KG1 (cell line): ENCODE measurements at places on chromosomes 5 and 9.

- no peak for DNase-seq
These were observed 214.7 kb downstream of the MAST4 start for GRCh38 chr5:66810848-66811261.

DNA sequence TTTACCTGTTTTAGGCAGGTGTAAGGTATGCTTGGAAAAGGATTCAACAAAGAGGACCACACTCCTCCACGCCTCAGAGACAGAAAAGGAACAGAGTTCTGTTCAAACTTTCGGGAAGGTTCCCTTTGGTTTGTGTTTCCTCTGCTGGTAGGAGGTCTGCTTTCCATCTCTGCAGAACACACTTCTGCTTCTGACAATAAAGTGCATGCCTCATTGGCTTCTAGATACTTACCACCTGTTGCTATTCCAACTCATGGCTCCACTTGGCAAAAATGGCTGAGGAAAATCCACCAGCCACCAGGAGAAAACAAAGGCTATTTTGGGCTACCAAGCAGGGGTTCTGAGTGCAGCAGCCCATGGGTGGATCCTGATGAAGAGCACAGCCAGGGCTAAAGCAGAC is 112.7 kb downstream of the NRG2 start:
- no peak for DNase-seq

DNA sequence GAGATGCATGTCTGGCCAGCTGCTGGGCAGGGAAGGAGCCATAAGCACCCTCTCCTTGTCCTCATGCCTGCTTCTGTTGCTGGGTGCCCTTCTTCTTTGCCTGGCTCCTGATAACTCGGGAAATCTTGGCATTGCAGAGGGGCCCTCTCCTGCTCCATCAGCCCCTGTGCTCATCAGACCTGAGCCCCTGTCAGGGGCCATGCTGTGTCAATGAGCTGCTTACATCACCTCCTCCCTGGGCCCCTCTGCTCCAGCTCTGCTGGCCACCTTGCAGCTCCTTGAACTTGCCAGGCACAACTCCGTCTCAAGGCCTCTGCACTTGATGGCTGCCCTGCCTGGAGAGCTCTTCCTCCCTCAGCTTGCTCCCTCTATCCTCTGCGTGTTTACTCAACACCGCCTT is 194.3 kb downstream of the TTLL11 start:
- no peak for DNase-seq

- no peak for DNase-seq
These were observed 28.4 kb upstream of the ITGA1 start for GRCh38 chr5:52759331-52759730.

GRCh38 chr9:27404661-27405060 is 107.7 kb upstream of the EQTN start:
- no peak for DNase-seq

GRCh38 chr5:405421-405820 is 37.6 kb upstream of the EXOC3 start:
- DNase-seq, result no peak

GRCh38 chr9:372128-372527 is 157.5 kb downstream of the DOCK8 start:
- DNase-seq, result no peak

DNA sequence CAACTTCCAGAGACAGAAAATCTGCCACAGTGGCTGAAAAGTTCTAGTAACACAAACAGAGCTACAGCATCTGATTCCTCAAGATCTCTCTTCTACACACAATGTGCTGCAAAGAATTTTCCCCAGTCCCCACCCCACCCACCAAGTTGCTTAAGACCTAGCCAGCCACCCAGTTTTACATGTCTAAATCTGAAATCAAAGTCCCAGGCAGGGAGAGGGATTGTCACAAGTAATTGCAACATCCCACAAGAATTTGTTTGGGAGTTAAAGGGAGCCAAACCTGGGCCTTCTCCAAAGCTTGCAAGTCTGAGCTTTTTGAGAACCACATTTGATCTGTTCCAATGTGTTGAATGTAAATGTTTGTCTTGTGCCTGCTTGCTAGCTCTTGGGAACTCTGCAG is 15.5 kb downstream of the IGIP start:
- no peak for DNase-seq

- no peak for DNase-seq
These were observed 85.1 kb downstream of the FGF1 start for GRCh38 chr5:142600611-142601358.

DNA sequence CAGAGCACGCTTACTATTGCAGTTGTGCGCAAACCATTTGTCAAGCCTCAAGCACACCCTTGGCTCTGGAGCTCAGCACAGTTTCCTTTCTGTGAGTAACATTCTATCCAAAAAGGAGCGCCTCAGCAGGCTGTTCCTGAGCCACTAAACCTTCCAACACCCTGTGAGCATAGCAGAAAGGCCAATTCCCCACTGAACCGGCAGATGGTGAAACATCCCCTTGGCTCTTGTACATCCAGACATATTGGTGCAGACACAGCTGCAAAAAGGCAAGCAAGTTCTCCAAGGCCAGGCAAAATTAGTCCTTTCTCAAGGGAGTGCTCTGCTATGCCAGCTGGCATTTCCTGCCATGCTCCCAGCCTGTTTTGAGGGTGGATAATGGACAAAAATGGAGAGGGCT is 44.1 kb upstream of the CEMIP2 start:
- no peak for DNase-seq

- DNase-seq, result no peak
These were observed 577 bp downstream of the AP3S1 start for GRCh38 chr5:115842089-115842935.

DNA sequence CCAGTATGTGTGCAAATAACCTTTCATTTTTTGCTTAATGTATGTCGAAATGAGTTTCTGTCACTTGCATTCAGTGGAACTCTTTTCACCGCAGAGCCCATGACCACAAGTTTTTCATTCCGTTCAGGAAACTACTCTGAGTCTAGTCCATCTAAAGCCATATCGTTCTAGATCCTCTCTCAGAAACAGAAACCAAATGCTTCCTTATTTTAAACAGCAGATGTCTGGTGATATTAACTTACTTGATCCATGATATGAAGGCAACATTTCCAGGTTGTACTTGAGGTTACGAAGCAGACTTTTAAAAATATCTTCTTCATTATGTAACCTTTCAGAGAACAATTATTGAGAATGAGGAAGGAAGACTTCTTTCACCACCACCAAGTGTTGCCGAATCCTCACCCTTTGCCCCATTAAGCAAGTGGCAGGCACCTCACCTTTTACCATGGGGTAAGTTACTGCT is 72.4 kb upstream of the GNAQ start:
- peak; percentile 83 for DNase-seq

DNA sequence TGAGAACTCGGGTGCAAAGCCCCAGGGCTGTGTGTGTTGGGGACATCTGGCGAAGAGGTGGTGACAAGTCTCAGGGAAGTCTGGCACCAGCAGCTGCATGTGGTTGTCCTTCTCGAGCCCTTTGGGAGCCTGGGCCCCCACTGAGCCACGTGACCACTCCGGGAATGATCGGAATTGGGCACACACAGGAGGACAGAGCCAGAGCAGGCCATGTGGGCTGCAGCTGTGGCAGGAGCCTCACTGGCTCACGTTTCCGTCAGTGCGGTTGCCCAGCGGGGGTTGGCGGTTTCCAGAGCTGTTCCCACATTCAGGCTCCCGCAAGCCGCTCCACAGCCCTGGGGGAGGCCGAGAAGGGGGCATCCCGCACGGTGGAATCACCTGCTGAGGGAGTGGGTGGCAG is 6.8 kb upstream of the CEL start:
- DNase-seq, result no peak

GRCh38 chr5:137730336-137730735 is 5.6 kb downstream of the KLHL3 start:
- DNase-seq, result no peak

GRCh38 chr9:73680831-73681230 is 529.2 kb downstream of the ANXA1 start:
- no peak for DNase-seq

DNA sequence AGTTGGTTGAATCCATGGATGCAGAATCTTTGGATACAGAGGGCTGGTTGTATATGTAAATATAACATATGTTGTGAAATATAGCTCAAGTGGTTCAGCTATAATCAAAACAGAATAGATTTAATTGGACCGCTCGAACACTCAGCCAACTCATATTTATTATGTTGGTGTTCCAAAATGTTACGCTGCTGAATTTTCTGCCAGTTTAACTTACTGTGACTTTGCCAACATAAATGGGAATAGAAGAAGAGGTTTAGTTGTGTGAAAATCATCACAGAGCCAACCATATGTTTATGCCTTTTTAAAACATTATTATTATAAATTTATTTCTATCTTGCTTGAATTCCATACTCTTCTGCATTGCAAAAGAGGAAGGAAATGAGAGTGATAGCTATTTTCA is 178.2 kb upstream of the FBXL7 start:
- no peak for DNase-seq

GRCh38 chr5:94217216-94217615 is 401.2 kb downstream of the KIAA0825 start:
- DNase-seq, result no peak

- DNase-seq, result no peak
These were observed 10.9 kb downstream of the ZNF169 start for GRCh38 chr9:94270009-94270408.

- peak; percentile 17 for DNase-seq
These were observed 70.8 kb upstream of the LPCAT1 start for GRCh38 chr5:1594357-1595106.

GRCh38 chr5:1054799-1055775 is 46.5 kb downstream of the NKD2 start:
- DNase-seq, result no peak

GRCh38 chr9:93182572-93182971 is 1.4 kb upstream of the WNK2 start:
- no peak for DNase-seq

- no peak for DNase-seq
These were observed 508 bp upstream of the NME5 start for GRCh38 chr5:138139781-138140090.

DNA sequence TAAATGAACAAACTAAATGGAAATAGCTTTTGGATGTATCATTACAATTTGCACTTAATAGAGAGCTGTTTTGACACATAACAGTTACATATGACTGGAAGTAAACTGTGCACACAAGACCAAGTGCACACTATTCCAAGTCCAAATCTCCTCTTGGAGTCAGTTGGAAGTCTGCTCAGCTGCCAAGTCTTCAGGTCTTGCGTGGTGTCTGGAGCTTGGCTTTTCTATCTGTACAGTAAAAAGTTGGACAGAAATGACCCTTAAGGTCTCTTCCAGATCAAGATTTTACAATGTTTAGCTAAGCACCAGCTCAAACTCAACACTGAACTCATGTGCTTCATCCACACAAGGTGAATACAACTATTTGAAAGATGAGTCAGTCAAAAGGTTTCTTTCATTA is 456.9 kb downstream of the RASEF start:
- no peak for DNase-seq

GRCh38 chr9:131478421-131478868 is 24.3 kb upstream of the POMT1 start:
- DNase-seq, result no peak

DNA sequence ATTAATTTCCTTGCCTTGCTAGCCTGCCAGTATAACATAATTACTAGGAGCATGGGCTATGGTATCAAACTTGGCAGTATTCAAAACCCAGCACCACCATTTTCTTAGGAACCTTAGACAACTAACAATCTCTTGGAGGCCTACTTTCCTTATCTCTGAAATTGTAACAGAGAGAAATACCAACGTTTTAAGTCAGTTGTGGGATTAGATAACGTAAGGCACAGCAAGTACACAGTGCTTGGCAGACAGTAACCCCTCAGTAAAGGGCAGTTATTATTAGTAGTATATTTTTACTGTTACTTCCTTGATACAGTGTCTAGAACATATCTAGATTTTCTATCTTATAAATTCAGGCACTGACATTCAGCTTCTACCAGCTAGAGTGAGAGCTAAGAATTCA is 309.6 kb downstream of the ACTL7B start:
- no peak for DNase-seq
